Effector CD8-positive, alpha-beta T cell (primary cell): ENCODE measurements at places on chromosomes 12 and 14.

GRCh38 chr14:77044783-77045237 lies 16.3 kb upstream of the IRF2BPL start:
- DNase-seq = no peak

GRCh38 chr14:73627151-73627558 lies 14.8 kb downstream of the ACOT6 start:
- DNase-seq = no peak

DNA sequence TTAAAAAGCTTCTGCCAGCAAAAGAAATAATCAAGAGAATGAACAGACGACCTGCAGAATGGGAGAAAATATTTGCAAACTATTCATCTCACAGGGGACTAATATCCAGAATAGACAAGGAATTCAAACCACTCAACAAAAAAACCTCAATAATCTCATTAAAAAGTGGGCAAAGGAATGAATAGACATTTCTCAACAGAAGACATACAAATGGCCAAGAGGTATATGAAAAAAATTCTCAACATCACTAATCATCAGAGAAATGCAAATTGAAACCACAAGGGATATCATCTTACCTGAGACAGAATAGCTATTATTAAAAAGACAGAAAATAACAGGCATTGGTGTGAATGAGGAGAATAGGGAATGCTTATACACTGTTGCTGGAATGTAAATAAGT lies 270.0 kb downstream of the DACT1 start:
- no peak for DNase-seq

- no peak for DNase-seq
Observed at GRCh38 chr12:30827101-30828066, 72.6 kb upstream of the CAPRIN2 start.

DNA sequence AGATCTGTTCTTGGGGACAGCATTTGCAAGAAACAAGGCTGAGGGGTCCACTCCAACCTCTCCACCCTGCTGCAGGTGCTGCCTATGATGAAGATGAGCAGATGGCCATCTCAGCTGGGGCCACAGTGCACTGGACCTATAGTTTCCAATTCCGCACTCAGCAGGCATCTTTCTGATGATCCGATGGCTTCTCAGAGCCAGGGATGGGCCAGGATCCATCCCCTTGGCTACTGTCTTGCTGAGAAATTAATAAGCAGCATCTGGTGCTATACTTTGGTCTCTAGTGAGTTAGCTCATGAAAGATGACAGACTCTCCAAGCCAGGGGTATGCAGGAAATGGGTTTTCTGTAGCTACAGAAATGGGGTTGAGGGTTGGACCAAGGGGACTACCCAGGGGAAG lies 18.4 kb upstream of the BDKRB1 start:
- no peak for DNase-seq
